ENCODE measurements at places on chromosomes 7 and 10.

- H3K27me3 ChIP-seq, result peaks cover 4% of the 10 kb centered on the region
- H3K27ac ChIP-seq, result no peak overlapping the region
- DNase-seq, result no peak
- no peaks in the 10 kb centered on the region for H3K4me1 ChIP-seq
- no peaks in the 10 kb centered on the region for H3K36me3 ChIP-seq
These were observed 163.8 kb downstream of the PLXNA4 start for GRCh38 chr7:132412435-132412834.

GRCh38 chr10:42999385-43000020, 77.4 kb upstream of the RET start:
- no peaks in the 10 kb centered on the region for H3K4me1 ChIP-seq
- H3K27ac ChIP-seq, result no peak overlapping the region
- no peaks in the 10 kb centered on the region for H3K27me3 ChIP-seq
- DNase-seq, result no peak

- H3K27me3 ChIP-seq, result no peaks in the 10 kb centered on the region
- no peak for DNase-seq
- H3K27ac ChIP-seq, result no peak overlapping the region
- H3K4me3 ChIP-seq, result no peak overlapping the region
- H3K4me1 ChIP-seq, result no peaks in the 10 kb centered on the region
These were observed 517.5 kb upstream of the FOXK1 start for GRCh38 chr7:4164556-4164955.

DNA sequence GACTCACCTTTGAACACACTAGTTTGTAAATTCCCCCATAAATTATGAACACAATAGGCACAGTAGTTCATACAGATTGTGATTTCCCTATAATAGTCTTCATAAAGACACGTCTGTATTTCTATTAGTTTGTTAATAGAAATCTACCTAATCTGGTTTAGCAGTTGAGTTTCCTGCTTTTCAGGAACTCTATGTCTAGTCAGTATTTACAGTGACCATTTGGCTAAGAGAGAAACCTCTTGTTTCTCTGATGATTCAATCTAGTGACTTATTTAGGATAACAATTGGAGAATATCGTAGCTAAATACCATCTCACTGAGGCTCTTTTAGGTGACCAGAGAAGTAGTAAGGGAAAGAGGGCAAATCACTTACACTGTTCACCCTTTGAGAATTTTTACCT, 5.9 kb upstream of the HERPUD2 start:
- no peaks in the 10 kb centered on the region for H3K27me3 ChIP-seq
- DNase-seq, result no peak
- H3K36me3 ChIP-seq, result no peaks in the 10 kb centered on the region
- H3K27ac ChIP-seq, result no peak overlapping the region

GRCh38 chr7:121605317-121605680, 209.2 kb upstream of the FAM3C start:
- H3K27me3 ChIP-seq, result no peaks in the 10 kb centered on the region
- no peak overlapping the region for H3K27ac ChIP-seq
- DNase-seq, result no peak
- no peaks in the 10 kb centered on the region for H3K36me3 ChIP-seq
- H3K4me3 ChIP-seq, result no peak overlapping the region

GRCh38 chr7:28779954-28780353, 178.2 kb downstream of the TRIL start:
- H3K36me3 ChIP-seq, result no peaks in the 10 kb centered on the region
- no peak overlapping the region for H3K27ac ChIP-seq
- H3K27me3 ChIP-seq, result no peaks in the 10 kb centered on the region
- no peaks in the 10 kb centered on the region for H3K4me1 ChIP-seq
- no peak overlapping the region for H3K4me3 ChIP-seq
- DNase-seq, result no peak

DNA sequence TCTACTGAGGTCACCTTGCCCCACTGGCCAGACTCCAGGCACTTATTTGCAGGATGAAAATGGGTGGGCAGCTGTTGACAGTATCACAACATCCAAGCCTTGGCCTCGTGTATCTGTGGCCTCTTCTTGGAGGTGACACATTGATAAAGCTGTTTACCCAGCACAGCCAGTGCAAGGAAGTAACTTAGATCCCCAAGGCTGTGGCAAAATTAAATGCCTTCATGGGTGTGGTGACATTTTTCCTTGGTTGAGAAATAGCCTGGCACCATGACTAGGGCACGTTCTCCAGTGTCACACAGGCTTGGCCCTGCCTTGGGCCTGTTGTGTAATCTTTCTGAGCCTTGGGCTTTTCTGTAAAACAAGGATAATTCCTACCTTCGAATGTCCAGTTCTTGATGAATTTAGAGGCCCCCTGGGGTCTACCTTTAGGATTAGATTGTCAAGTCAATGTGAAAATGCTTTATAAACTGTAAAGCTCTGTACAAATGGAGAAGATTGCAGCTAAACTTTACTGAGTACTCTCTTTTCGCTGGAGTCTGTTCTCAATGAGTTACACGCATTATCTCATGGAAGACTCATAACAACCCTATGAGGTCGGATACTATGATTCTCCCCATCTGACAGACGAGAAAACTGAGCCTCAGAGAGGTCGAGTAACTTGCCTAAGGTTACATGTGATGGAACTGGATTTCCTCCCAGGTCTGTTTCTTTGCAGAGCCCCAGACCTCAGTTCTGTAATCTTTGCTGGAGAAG, 46.7 kb upstream of the LOXL4 start:
- H3K27ac ChIP-seq, result no peak overlapping the region
- no peaks in the 10 kb centered on the region for H3K27me3 ChIP-seq

DNA sequence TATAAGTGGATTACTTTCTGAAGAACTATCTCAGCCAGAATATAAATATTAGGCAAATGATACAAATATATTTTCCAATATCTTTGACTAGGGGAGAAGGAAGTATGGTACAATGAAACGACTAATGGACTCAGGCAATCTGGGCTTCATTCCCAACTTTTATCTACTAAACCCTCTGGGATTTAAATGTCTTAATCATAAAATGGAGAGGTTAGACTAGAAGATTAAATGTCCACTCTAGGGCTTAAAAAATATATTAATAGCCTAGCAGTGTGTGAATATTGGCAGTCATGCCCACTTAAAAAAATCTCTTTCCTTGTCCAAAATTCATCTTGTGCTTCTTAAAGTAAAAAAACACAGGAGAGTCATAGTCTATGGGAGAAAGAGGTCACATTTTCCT, 98.3 kb downstream of the CTTNBP2 start:
- no peaks in the 10 kb centered on the region for H3K27me3 ChIP-seq
- H3K36me3 ChIP-seq, result no peaks in the 10 kb centered on the region
- H3K27ac ChIP-seq, result no peak overlapping the region
- no peak for DNase-seq
- no peak overlapping the region for H3K4me3 ChIP-seq
- H3K4me1 ChIP-seq, result no peaks in the 10 kb centered on the region

- no peaks in the 10 kb centered on the region for H3K36me3 ChIP-seq
- peaks cover 14% of the 10 kb centered on the region for H3K27me3 ChIP-seq
- H3K27ac ChIP-seq, result no peak overlapping the region
- DNase-seq, result no peak
These were observed 87.8 kb upstream of the PPP2R2D start for GRCh38 chr10:131812736-131813604.

DNA sequence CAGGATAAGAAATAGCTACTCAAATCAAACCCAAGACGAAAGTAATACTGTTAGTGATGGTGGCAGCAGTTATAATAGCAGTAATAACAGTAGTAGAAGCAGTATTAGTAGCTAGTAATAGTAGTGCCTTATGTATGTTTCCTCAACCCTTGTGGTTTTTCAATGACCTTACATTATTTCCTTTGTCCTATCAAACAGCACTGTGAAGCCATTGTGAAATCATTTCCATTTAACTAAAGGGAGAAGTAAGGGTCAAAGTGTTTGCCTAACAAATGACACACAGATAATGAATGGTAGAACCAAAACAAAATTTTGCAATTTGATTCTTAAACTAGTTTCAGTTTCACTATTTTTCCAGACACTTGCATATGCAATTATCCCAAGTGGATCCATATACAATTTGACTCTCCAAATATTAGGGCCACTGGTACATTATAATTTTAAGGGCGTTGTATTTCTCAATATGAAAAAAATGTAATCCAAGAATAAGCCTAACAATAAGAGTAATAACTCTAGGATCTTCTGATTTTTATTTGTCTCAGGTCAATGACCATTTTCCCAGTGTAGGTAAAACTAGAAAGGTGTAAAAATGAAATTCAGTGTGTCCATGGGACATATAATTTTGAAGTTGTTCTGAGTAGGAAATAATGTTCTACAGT, 33.7 kb upstream of the TMEM26 start:
- H3K4me1 ChIP-seq, result no peaks in the 10 kb centered on the region
- H3K4me3 ChIP-seq, result no peak overlapping the region
- no peak for DNase-seq
- no peaks in the 10 kb centered on the region for H3K27me3 ChIP-seq
- no peaks in the 10 kb centered on the region for H3K36me3 ChIP-seq

DNA sequence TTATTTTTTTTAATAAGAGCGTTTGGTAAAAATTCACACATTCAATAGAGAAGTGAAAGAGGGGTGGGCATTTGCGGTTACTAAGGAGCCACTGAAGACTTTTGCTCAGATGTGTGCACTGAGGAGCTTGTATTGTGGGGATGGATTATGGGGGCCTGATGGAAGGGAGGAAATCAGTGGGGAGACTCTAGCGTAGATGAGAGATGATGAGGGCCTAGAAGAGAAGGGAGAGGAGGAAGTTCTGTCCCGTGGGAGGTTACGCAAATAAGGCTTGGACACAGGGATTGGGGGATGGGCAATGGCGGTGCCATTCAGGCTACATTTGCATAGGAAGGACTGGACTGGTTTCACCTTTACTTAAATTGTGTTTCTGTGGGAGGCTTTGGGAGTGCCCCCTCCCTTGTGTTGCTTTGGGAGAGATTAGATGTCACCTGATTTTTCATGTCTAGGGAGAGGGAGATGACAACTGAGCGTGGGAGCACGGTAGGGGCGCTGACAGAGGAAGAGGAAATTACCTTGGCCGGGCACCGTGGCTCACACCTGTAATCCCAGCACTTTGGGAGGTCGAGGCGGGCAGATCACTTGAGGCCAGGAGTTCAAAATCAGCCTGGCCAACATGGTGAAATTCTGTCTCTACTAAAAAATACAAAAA, 2.2 kb upstream of the HIP1 start:
- peaks cover 10% of the 10 kb centered on the region for H3K4me1 ChIP-seq
- no peak for DNase-seq
- no peaks in the 10 kb centered on the region for H3K36me3 ChIP-seq
- no peak overlapping the region for H3K4me3 ChIP-seq
- no peak overlapping the region for H3K27ac ChIP-seq

GRCh38 chr10:31768467-31768866, 160.2 kb downstream of the ARHGAP12 start:
- no peak for DNase-seq
- no peak overlapping the region for H3K4me3 ChIP-seq

- no peak overlapping the region for H3K27ac ChIP-seq
- H3K4me1 ChIP-seq, result no peaks in the 10 kb centered on the region
- no peak for DNase-seq
- H3K27me3 ChIP-seq, result no peaks in the 10 kb centered on the region
These were observed 50.2 kb upstream of the LANCL2 start for GRCh38 chr7:55314967-55315366.
